CD4-positive, alpha-beta T cell treated with Interleukin-4 for 1 hour (primary cell): ENCODE measurements at places on chromosomes 1 and 21.

DNA sequence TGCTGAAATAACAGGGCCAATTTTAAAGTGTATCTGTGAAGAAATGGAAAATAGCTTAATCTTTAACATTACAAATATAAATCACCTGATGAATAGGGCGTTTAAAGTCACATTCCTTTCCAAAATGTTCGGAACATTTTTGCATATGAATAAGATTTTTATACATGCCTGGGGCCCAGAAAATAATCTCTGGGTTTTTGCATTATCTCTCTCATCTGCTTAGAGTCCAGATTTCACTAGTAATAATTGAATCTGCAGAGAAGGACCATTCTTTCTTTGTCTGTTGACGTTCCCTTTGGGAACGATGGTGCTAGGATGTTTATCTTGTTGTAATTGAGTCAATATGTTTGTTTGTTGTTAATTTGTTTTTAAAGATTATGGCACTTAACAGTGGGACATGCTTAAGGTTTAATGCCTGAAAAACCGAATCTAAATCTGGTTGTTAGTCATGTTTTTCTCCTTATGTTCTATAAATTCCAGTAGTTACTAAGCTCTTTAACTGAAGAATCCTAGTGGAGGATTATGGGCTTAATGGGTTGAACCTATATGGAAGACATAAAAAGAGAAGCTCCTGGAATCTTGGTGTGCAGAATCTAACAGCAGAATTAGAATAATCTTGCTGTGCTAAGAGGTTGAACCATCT lies 140.6 kb downstream of the VPS13D start:
- no peak for DNase-seq

DNA sequence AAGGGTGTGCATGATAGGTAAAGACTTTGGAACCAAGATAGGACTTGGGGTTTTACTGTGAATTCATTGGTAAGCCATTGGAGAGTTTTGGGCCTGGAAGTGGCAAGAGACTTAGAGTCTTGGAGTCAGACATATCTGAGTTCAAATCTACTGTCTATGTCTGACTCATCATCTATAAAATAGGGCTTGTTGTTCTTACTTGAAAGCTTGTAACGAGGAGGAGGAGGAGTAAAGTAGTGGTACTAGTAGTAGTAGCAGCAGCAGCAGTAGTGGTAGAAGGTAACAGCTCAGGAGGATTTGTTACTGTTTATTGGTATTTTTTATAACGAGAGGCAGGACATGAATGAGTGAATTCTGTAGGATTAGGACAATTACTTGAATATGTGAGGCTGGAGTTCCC lies 62.7 kb downstream of the CACHD1 start:
- DNase-seq: no peak

DNA sequence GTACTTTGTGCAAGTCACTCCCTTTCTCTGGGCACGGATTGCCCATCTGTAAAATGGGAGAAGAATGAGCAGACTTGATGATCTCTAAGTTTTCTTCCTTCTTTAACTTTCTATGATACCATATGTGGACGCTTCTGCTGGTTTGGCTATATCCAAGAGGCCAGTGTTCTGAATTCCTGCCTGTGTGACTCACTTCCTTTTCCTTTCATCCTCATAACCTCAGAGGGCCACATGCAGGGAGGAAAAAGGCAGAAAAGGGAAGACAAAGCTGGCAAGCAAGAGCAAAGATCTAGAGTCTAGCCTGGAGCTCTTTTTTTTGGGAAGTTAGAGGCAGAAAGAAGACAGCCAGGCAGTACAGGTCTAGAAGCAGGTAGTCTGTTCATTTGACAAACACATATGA lies 151.2 kb downstream of the OMA1 start:
- no peak for DNase-seq

GRCh38 chr1:100995198-100995988 lies 30.2 kb downstream of the DPH5 start:
- DNase-seq: no peak

GRCh38 chr1:1307261-1307922 lies 338 bp downstream of the ACAP3 start:
- no peak for DNase-seq

- DNase-seq: no peak
Measured at GRCh38 chr1:175040324-175040879, 17.2 kb upstream of the MRPS14 start.

- DNase-seq: no peak
Measured at GRCh38 chr1:226948996-226949395, 8.9 kb downstream of the COQ8A start.

GRCh38 chr1:224058303-224058702 lies 55.6 kb upstream of the FBXO28 start:
- no peak for DNase-seq

DNA sequence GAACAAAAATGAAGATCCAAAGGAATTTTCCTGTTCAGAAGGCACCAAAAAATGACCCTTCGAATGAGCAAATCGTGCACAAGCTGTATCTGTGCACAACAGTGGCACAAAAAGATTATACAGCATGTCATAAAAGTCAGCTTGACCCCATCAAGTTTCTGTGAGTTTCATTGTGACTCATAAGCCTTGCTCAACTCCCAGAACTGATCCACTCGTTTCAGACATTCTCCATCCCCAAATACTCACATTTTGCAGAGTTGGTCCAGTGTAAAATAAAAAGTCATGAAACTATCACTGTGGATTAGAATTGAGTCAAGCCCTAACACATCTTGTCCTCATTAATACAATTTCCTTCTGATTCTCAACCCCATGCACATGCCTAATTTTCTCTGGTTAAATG lies 174.7 kb upstream of the PKN2 start:
- DNase-seq: no peak

DNA sequence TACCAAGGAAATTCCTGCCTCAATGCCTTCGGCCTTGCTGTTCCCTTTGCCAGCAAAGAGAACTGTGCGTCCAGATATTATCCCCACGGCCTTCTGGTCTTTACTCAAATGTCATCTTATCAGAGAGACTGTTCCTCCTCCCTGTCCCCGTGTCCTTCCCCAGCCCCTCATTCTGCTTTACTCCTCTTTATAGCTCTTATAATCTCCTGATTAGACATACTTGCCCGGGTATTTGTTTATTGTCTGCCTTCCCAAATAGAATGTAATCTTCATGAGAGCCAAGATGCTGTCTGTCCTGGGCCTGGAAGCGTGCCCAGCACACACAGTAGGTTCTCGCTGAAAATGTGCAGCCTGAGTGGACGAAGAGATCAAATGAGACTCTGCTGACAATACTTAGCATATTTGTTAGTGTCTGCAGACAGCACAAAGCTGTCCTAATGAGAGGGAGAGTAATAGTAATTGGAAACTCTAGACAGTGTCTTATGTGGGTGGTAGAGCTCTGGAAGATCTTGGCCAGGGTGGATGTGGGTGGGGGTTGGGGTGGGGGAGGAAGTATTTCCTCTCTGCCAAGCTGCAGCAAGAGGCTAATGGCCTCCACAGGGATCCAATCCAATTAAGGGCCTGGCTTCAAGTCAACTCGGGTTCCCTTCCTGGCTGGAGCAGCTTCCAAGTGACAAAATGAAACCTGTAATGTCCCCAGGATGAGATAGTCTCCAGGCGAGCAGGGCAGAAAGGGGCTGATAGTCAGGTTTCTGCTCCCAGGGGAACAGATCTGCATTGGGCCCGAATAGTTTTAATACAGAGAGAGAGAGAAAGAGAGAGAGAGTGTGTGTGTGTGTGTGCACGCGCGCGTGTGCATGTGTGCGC lies 9.5 kb upstream of the CLIC4 start:
- DNase-seq: no peak

GRCh38 chr1:172024516-172024915 lies 183.2 kb downstream of the DNM3 start:
- DNase-seq: no peak

DNA sequence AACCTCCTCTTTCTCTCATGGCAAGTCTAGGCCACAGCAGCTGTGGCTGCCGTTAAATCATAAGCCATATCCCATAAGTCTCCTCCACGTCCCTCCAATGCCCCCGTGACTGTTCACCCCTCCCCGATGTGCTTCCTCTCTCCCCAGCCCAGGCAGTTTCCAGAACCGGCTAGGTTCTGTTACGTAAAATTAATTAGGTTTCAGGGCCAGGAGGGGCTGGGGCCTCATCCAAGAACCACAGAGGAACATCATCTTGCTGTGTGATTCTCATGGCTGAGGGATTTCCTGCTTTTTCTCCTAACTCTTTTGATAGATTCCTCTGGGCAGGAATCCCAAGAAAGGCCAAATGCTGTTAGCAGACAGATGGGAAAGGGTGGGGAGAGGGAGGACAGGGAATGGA lies 141.8 kb upstream of the AJAP1 start:
- no peak for DNase-seq

DNA sequence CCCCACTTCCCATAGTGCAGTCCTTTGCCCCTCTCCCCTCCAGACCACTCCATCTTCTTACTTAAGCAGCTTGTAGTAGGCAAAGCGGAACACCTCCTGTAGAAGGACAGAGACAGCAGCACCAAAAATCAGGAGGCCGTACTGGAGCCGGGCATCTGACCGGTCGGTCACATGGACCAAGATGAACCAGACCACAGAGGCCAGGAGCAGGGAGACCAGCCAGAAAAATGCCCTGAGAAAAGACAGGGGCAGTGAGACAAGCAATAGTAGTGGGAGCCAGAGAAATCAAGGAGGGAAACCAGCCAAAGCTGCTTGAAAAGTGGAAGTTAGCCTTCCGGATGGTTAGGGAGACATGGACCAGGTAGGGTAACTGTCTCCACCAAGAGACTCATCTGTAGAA lies 920 bp downstream of the APH1A start:
- no peak for DNase-seq

DNA sequence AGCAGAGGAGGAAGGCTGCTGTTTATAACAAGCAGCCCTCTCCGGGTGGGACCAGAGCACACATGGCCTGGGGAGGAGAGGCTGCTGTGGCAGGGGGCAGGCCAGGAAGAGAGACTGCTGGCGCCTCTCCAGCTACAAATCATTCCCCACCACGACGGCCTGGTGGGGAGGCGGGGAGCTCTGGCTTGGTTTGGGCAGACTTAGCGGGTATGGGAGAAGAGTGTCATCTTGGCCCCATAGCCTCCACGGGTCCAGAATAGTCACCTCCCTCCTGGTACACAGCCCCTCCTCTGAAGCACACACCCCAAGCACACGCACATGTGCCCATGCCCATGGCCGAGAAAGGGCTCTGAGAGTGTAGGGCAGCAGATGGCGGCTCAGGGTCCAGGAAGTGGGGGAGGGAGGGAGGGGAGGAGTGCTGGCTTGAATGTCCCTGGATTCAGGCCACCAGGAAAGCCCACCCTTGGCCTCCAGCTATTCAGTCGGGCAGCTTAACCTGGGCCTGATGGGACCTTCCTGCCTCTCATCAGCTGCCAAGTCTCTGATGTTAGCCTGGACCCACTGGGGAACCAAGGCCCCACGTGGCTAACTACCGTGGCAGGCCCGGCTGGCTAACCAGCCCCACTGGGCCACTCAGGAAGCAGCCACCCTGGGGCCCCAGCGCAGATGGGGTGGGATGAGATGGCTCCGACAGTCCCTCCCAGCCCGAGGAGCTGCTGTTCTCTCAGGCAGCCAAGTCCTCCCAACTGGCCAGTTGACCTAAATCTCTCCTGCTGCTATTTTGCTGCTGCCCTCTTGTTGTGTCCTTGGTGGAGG lies 10.9 kb downstream of the LRP8 start:
- no peak for DNase-seq

DNA sequence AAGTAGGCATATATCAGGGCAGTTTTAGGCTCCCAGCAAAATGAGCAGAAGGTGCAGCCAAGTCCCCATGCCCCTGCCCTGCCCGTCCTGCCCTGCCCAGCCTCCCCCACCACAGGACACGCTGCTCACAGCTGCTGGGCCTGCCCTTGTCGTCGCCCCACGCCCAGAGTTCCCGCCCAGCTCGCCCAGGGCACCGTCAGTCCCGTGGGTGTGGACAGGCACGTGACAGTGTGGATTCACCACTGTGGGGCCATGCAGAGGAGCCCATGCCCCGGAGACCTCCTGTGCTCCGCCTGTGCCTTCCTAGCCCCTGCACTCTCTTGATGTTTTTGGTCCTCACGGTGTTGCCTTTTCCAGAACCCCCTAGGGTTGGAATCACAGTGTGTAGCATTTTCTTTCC lies 7.0 kb downstream of the FAAP20 start:
- no peak for DNase-seq

DNA sequence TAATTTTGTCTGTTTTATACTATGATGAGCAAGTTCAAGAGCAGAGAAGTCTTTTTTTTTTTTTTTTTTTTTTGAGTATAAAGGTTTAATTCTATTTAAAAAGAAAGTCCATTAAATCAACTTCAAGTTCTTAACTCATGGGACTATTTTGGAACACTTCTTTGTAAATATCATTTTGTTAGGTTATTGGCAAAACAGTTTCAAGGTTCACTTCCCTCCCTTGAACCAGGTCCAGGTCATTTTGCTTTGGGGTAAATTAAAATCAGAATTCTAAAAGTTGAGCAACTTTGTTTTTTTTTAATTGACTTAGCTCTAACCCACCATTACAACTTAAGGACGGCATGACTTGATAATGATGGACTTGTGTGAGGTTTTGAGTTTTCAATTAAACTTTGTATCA lies 72.3 kb downstream of the WLS start:
- no peak for DNase-seq

DNA sequence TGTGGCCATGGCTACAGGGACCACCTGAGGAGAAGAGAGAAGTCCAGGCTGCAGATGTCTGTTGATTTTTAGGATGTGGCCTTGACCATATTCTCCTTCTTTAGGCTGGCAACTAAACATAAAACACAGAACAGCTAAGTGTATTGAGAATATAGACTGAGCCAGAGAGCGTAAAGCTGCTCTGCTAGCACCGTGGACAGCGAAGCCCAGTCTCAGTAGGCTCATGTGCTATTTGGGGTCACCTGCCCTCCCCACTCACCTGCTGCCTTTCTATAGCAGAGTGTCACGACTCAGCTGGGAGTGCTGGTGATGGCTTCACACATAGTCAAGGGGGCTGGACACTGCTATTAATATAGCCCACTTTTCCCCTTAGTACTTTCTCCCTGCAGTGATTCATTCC lies 278.5 kb downstream of the KCNH1 start:
- no peak for DNase-seq

GRCh38 chr1:244097523-244098405 lies 46.7 kb downstream of the ZBTB18 start:
- DNase-seq: no peak

DNA sequence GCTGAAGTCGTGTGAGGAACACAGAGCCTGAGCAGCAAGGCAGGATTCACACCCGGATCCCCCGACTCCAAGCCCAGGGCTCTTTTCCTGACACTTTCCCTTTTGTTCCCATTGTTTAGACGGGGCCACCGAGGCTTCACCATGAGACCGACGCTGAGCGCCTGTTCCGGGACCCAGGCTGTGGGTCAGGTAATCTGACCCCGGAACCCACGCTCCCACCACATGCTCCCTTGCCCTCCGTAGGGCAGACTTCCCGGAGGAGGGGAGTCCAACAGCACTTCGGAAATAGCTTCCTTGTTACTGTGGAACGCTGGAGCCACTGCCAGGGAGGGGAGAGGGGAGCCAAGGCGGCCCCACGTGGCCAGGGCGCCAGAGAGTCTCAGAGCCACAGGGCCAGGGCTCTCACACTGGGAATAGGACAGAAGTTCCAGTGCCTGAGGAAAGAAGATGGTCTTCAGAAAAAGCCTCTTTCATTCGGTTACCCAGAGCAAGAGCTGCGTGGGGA lies 18.4 kb downstream of the RUNX3 start:
- no peak for DNase-seq
